Dorsolateral prefrontal cortex (tissue), 122 donors: ENCODE measurements at places on chromosomes 4 and X. TPM values are rescaled to one million over a fixed set of nuclear protein-coding genes. Genes with fewer than 3 reads are reported as not detected.

OPHN1 gene
- 20.1 TPM for total RNA-seq

CCDC110 gene
- 5.4 TPM for total RNA-seq

RBM3 gene
- 156 TPM for total RNA-seq

SLC34A2 gene
- not detected for total RNA-seq

VCX gene
- total RNA-seq = not detected

PNMA5 gene
- total RNA-seq = 5.2 TPM

CCSER1 gene
- 45.1 TPM for total RNA-seq

F8A2 gene
- not detected for total RNA-seq

FAAH2 gene
- total RNA-seq = 10.2 TPM

MTTP gene
- total RNA-seq = 1.4 TPM

CT45A10 gene
- total RNA-seq = not detected

UBL4A gene
- 54.3 TPM for total RNA-seq

ADH4 gene
- not detected for total RNA-seq

GAGE12J gene
- total RNA-seq = not detected

RTL5 gene
- 31.1 TPM for total RNA-seq

FREM3 gene
- 2.4 TPM for total RNA-seq

EMD gene
- total RNA-seq = 42.0 TPM

PPBP gene
- total RNA-seq = not detected

CACNA1F gene
- 2.9 TPM for total RNA-seq

COX7B2 gene
- not detected for total RNA-seq

EDA2R gene
- 1.2 TPM for total RNA-seq

HERC5 gene
- 1.7 TPM for total RNA-seq

CXCL6 gene
- total RNA-seq = not detected

VMA21 gene
- 43.6 TPM for total RNA-seq

GAGE13 gene
- total RNA-seq = not detected

FGF2 gene
- total RNA-seq = 39.1 TPM

JAKMIP1 gene
- 24.7 TPM for total RNA-seq

SYTL4 gene
- 12.2 TPM for total RNA-seq

GLRA3 gene
- total RNA-seq = 20.1 TPM

TEC gene
- total RNA-seq = 3.1 TPM

DHX15 gene
- total RNA-seq = 108 TPM

HPGDS gene
- not detected for total RNA-seq

C1GALT1C1 gene
- total RNA-seq = 13.2 TPM

CTAG2 gene
- not detected for total RNA-seq

KANTR gene
- total RNA-seq = 53.7 TPM

CLDN2 gene
- not detected for total RNA-seq

PRDM8 gene
- 43.1 TPM for total RNA-seq

SH3D19 gene
- 28.7 TPM for total RNA-seq

ANK2 gene
- 771 TPM for total RNA-seq

CCKAR gene
- 0.70 TPM for total RNA-seq

CXCL11 gene
- total RNA-seq = 1.6 TPM

S100P gene
- not detected for total RNA-seq

JADE3 gene
- total RNA-seq = 2.6 TPM

SMR3B gene
- total RNA-seq = not detected

STS gene
- total RNA-seq = 33.2 TPM

CABS1 gene
- total RNA-seq = not detected

KLKB1 gene
- total RNA-seq = 1.5 TPM

GYG2 gene
- 13.1 TPM for total RNA-seq

NLRP2B gene
- total RNA-seq = 0.89 TPM

PCDH10 gene
- 92.4 TPM for total RNA-seq

P2RY4 gene
- 0.96 TPM for total RNA-seq

DIAPH2 gene
- total RNA-seq = 10.6 TPM

PDZD11 gene
- 48.2 TPM for total RNA-seq
